ENCODE measurements at places on chromosomes 12 and 14. TPM values are rescaled to one million over a fixed set of nuclear protein-coding genes. Genes with fewer than 3 reads are reported as not detected.

TMEM229B gene
- 0.88 TPM for total RNA-seq

GRCh38 chr12:130826151-130826801 lies 12.8 kb downstream of the STX2 start:
- peaks cover 38% of the 10 kb centered on the region for H3K36me3 ChIP-seq
- H3K27me3 ChIP-seq, result no peaks in the 10 kb centered on the region
- peaks cover 7% of the 10 kb centered on the region for H3K4me1 ChIP-seq
- no peak overlapping the region for H3K4me3 ChIP-seq
- no peak overlapping the region for H3K27ac ChIP-seq

TAS2R46 gene
- 3.9 TPM for total RNA-seq

RPL10L gene
- total RNA-seq, result not detected
